Natural killer cell treated with Interleukin-12 subunit alpha and Interleukin-12 subunit beta and Interleukin-15 and Interleukin-18, amount 100 ng/mL, for 72 hours (primary cell): ENCODE measurements at places on chromosomes 6 and 20.

GRCh38 chr6:31154436-31154835 lies 3.2 kb downstream of the CCHCR1 start:
- H3K4me3 ChIP-seq = no peak overlapping the region
- H3K4me1 ChIP-seq = peaks cover 11% of the 10 kb centered on the region
- no peak overlapping the region for H3K27ac ChIP-seq
- no peak for DNase-seq
- H3K36me3 ChIP-seq = no peaks in the 10 kb centered on the region

DNA sequence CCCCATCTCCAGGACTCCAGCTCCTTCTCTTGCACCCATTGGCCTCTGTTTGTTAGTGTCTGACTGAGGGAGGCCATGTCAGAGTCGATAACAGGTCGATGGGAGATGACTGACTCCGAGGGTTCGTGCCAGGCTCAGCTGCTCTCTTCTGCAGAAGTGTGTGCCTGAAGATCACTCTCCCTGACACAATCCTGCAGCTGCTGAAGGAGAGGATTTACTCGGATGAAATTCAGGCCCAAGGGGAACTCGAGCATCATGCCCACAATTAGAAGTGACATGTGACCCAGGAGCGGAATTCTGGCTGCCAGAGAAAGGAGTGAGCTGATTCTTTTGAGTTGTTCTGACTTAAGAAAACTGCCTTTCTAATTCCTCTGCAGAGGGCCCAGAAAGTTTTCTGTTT lies 318.2 kb downstream of the MAFB start:
- peaks cover 22% of the 10 kb centered on the region for H3K27me3 ChIP-seq
- no peaks in the 10 kb centered on the region for H3K4me1 ChIP-seq
- H3K36me3 ChIP-seq = no peaks in the 10 kb centered on the region
- DNase-seq = no peak
- H3K27ac ChIP-seq = no peak overlapping the region
- no peak overlapping the region for H3K4me3 ChIP-seq

DNA sequence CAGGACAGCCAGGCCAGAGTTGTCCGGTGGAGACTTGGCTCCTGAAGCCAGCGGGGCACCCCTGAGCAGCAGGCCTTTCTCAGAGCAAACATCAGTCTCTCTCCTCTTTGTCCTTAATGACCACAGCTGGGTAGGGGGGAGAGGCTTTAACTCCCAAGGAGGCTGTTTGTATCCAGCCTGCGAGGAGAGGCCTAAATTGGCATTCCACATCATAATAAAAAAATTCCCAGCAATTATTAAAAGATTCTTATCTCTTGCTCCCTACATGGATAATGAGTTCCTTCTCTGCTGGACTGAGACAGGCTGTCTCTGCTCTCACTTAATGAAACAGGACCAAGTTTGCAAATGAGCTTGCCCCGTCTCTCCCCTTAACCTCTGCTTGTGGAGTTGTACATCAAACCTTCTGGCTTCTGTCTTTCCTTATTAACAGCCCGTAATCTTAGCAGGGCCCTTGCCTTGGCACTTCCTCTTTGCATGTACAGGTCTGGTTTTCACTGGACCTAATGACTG lies 838.2 kb downstream of the MAFB start:
- DNase-seq = no peak
- H3K4me1 ChIP-seq = no peaks in the 10 kb centered on the region
- H3K4me3 ChIP-seq = no peak overlapping the region

- H3K4me1 ChIP-seq = no peaks in the 10 kb centered on the region
- DNase-seq = no peak
- peaks cover 4% of the 10 kb centered on the region for H3K27me3 ChIP-seq
- H3K4me3 ChIP-seq = no peak overlapping the region
- no peaks in the 10 kb centered on the region for H3K36me3 ChIP-seq
- no peak overlapping the region for H3K27ac ChIP-seq
Observed at GRCh38 chr6:116359131-116359530, 11.6 kb upstream of the DSE start.

DNA sequence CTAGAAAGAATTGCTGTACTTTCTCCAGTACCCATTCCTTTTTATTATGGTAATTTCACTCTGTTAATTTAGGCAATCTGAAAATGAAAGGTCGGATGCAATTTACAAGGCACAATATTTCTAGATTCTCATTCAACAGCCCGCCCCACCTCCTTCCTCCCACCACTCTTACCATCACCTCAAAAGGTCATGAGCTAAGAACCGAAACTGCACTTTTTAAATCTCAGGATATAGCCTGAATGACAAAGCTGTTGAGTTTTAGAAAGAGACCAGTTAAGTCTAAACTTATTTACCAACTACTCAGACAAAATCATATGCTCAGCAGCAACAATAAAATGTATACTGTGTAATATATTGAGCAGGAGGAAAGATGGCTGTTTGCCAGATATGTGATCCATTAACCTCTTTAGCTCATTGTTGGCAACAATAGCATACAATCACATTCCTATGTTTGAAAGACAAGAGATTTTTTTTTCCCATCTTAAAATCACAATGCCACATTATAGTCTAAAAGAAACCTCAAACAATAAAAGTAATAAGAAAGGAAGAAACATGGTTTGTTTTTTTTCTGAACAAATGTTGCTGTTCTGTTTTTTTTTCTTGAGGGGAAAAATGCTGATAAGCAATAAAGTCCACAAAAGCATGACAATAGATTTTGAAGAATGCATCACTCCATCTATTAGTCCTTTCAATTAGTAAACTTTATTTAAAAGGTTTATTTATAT lies 1.6 kb upstream of the HS3ST5 start:
- H3K36me3 ChIP-seq = peaks cover 6% of the 10 kb centered on the region
- peaks cover 17% of the 10 kb centered on the region for H3K27me3 ChIP-seq
- no peak overlapping the region for H3K27ac ChIP-seq
- no peak for DNase-seq
- no peaks in the 10 kb centered on the region for H3K4me1 ChIP-seq
- no peak overlapping the region for H3K4me3 ChIP-seq

GRCh38 chr20:3238616-3239025 lies 369 bp downstream of the SLC4A11 start:
- no peaks in the 10 kb centered on the region for H3K36me3 ChIP-seq
- peak overlapping the region; percentile 71 for H3K4me3 ChIP-seq
- no peak overlapping the region for H3K27ac ChIP-seq
- no peak for DNase-seq
- peaks cover 27% of the 10 kb centered on the region for H3K27me3 ChIP-seq
- peaks cover 7% of the 10 kb centered on the region for H3K4me1 ChIP-seq

GRCh38 chr6:71979911-71980310 lies 93.6 kb downstream of the RIMS1 start:
- H3K4me1 ChIP-seq = no peaks in the 10 kb centered on the region
- no peak overlapping the region for H3K27ac ChIP-seq
- no peak for DNase-seq
- no peaks in the 10 kb centered on the region for H3K27me3 ChIP-seq
- H3K36me3 ChIP-seq = no peaks in the 10 kb centered on the region
- H3K4me3 ChIP-seq = no peak overlapping the region

GRCh38 chr6:43819958-43820357 lies 49.9 kb downstream of the VEGFA start:
- H3K27me3 ChIP-seq = peaks cover 13% of the 10 kb centered on the region
- H3K27ac ChIP-seq = no peak overlapping the region
- peaks cover 14% of the 10 kb centered on the region for H3K4me1 ChIP-seq
- no peak for DNase-seq
- no peak overlapping the region for H3K4me3 ChIP-seq
- H3K36me3 ChIP-seq = no peaks in the 10 kb centered on the region

DNA sequence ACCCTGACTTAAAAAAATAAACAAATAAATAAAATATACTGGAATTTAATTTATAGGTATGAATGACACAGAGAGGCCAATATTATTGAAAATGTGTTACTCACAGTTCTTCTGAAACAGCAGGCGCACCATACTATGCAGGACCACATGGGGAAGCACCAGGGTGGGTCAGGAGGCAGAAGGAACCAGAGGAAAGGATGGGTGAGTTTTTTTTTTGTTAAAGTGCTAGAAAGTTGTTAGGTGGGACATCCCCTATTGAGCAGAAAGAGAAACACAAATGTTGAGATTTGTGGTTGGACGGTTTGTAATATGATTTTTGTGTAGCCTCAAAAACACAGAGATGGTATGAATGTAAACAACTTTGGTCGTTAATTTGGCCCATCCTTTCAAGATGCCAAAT lies 26.0 kb downstream of the PTPRA start:
- H3K27ac ChIP-seq = no peak overlapping the region
- DNase-seq = no peak
- peaks cover 38% of the 10 kb centered on the region for H3K4me1 ChIP-seq
- H3K36me3 ChIP-seq = no peaks in the 10 kb centered on the region

DNA sequence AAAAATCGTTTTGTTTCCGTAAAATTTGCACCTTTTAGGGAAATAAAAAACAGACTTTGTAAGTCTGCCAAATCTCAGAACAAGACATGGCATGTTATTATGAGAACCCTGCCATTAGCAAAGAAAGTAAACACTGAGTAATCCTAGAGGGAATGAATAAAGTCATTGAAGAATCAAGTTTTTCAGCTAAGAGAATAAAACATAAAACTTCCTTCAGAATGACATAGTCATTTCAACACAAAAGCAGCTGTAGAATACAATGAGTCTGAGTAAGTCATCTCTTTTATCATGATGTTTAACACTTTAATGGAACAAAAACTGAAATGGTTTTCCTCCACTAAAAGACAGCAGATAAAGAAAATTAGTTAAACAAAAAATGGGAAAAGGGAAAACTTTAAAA lies 10.3 kb upstream of the DST start:
- no peaks in the 10 kb centered on the region for H3K27me3 ChIP-seq
- no peaks in the 10 kb centered on the region for H3K36me3 ChIP-seq

- H3K27me3 ChIP-seq = peaks cover 10% of the 10 kb centered on the region
- no peak overlapping the region for H3K27ac ChIP-seq
- H3K36me3 ChIP-seq = no peaks in the 10 kb centered on the region
- H3K4me1 ChIP-seq = no peaks in the 10 kb centered on the region
Observed at GRCh38 chr20:44423480-44423879, 52.2 kb upstream of the TTPAL start.

GRCh38 chr6:163721435-163721834 lies 306.9 kb downstream of the QKI start:
- H3K27me3 ChIP-seq = peaks cover 3% of the 10 kb centered on the region
- H3K4me3 ChIP-seq = no peak overlapping the region
- no peaks in the 10 kb centered on the region for H3K36me3 ChIP-seq
- H3K27ac ChIP-seq = no peak overlapping the region
- peaks cover 10% of the 10 kb centered on the region for H3K4me1 ChIP-seq

DNA sequence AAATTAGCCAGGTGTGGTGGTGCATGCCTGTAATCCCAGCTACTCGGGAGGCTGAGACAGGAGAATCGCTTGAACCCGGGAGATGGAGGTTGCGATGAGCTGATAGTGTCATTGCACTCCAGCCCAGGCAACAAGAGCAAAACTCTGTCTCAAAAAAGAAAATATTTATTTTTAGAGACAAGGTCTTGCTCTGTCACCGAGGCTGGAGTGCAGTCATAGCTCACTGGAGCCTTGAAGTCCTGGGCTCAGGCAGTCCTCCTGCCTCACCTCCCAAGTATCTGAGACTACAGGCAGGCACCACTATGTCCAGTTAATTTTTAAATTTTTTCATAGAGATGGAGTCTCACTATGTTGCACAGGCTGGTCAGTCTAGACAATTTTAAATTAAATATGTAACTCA lies 16.2 kb upstream of the CEBPB start:
- peaks cover 8% of the 10 kb centered on the region for H3K27me3 ChIP-seq
- no peak for DNase-seq
- H3K36me3 ChIP-seq = no peaks in the 10 kb centered on the region
- H3K27ac ChIP-seq = no peak overlapping the region

DNA sequence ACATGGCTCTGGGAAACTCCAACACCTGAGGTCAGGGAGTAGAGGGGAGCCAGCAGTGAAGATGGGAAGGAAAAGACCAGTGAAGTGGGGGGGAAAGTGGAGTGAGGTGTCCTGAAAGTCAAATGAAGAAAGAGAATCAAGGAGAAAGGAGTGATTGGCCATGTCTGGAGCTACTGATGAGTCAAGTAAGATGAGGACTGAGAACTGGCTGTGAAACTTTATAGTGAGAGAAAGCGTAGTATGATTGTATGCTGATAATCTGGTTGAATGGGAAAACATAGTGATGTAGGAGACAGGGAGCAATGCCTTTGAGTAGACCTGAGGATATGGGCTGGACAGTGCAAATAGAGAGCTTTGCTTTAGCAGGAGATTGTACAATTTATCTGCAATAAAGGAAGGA lies 183.6 kb upstream of the GMDS start:
- H3K27ac ChIP-seq = no peak overlapping the region
- H3K4me1 ChIP-seq = no peaks in the 10 kb centered on the region
- no peaks in the 10 kb centered on the region for H3K27me3 ChIP-seq
- H3K36me3 ChIP-seq = no peaks in the 10 kb centered on the region
- no peak for DNase-seq
- H3K4me3 ChIP-seq = no peak overlapping the region

DNA sequence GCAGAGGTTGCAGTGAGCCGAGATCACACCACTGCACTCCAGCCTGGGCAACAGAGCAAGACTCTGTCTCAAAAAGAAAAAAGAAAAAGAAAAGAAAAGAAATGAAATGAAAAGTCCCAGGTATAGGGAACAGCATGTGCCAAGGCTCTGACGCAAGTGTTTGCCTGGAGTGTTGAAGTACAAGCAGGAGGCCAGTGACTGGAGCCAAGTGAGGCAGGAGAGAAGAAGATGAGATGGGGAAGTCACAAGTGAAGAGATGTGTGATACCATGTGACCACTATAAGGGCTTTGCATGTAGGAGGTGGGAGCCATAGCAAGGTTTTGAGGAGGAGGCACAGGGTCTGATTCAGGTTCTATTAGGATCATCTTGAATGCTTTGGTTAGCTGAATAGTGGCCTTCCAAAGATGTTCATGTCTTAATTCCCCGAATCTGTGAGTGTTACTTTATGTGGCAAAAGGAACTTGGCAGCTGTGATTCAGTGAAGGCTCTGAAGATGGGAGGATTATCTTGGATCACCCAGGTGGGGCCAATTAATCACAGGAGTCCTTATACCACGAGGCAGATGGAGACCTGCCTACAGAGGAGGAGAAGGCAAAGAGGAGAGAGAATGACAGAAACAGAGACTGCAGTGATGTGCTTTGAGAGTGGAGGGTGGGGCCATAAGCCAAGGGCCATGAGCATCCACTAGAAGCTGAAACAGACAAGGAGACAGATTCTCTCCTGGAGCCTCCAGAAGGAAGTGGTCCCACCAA lies 91.1 kb upstream of the PTPN1 start:
- H3K27me3 ChIP-seq = peaks cover 24% of the 10 kb centered on the region
- no peaks in the 10 kb centered on the region for H3K36me3 ChIP-seq
- peaks cover 13% of the 10 kb centered on the region for H3K4me1 ChIP-seq
- peak overlapping the region; percentile 16 for H3K27ac ChIP-seq
